Bronchial epithelial cell (primary cell): ENCODE measurements at places on chromosomes 1 and 21. TPM values are rescaled to one million over a fixed set of nuclear protein-coding genes. Genes with fewer than 3 reads are reported as not detected.

NBPF15 gene
- total RNA-seq = 29.0 and 29.7 TPM in 2 replicates

COL6A1 gene
- total RNA-seq = 1.9 and 12.9 TPM in 2 replicates

HRNR gene
- total RNA-seq = under 0.01 and 0.26 TPM in 2 replicates

PEX11B gene
- 22.6 and 26.4 TPM in 2 replicates for total RNA-seq

CYYR1 gene
- 0.38 and 1.1 TPM in 2 replicates for total RNA-seq

LRRC8D gene
- total RNA-seq = 35.8 and 36.6 TPM in 2 replicates

LBR gene
- total RNA-seq = 25.3 and 35.8 TPM in 2 replicates

CYP4A22 gene
- total RNA-seq = not detected in 2 replicates

CYP4A11 gene
- total RNA-seq = not detected in 2 replicates

PFDN2 gene
- 204 and 224 TPM in 2 replicates for total RNA-seq

HNRNPR gene
- total RNA-seq = 70.8 and 84.0 TPM in 2 replicates

RNF207 gene
- total RNA-seq = 6.4 and 6.6 TPM in 2 replicates

DNASE2B gene
- not detected in 2 replicates for total RNA-seq

MTARC1 gene
- total RNA-seq = 2.0 and 5.8 TPM in 2 replicates

ZNF695 gene
- total RNA-seq = 0.53 and 0.90 TPM in 2 replicates

KCND3 gene
- total RNA-seq = under 0.01 and 0.13 TPM in 2 replicates
